GM12865 (cell line): ENCODE measurements at places on chromosomes 12 and 14.

- DNase-seq = no peak
Observed at GRCh38 chr12:2628401-2628800, 166.4 kb upstream of the FKBP4 start.

DNA sequence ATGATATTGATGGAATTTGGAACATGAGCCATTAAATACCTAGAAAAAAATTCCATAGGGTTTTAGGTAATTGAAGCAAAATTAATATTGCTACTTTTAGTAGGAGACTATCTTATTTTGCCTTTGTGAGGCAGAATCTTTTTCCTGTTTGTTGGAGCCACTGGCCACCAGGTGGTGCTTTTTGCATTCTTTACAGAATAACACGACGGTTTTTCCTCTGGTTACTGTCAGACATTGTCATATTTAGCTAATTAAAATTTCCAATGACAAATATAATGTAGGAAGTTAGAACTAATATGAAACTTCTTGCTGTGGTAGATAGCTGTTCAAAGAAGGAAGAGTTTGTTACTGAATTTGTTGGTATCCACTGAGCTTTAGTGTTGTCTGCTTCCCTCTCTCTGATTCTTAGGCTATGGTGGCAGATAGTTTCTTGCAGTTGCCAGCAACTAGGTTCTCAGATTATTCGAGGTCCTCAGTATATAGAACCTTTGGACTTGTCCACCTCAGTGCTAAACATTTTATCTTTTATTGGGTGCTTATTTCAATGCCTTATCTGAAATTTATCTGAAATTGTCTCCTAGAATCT lies 25.7 kb downstream of the RAB21 start:
- DNase-seq = peak; percentile 40

GRCh38 chr14:62436261-62436660 lies 609.0 kb downstream of the KCNH5 start:
- DNase-seq = no peak

GRCh38 chr14:38553586-38553985 lies 297.7 kb upstream of the CLEC14A start:
- no peak for DNase-seq

- no peak for DNase-seq
Observed at GRCh38 chr12:66013224-66013623, 117.3 kb downstream of the LLPH start.

GRCh38 chr14:96051642-96052540 lies 12.7 kb downstream of the C14orf132 start:
- peak; percentile 58 for DNase-seq

GRCh38 chr14:56199982-56200577 lies 81.9 kb downstream of the PELI2 start:
- peak; percentile 57 for DNase-seq

DNA sequence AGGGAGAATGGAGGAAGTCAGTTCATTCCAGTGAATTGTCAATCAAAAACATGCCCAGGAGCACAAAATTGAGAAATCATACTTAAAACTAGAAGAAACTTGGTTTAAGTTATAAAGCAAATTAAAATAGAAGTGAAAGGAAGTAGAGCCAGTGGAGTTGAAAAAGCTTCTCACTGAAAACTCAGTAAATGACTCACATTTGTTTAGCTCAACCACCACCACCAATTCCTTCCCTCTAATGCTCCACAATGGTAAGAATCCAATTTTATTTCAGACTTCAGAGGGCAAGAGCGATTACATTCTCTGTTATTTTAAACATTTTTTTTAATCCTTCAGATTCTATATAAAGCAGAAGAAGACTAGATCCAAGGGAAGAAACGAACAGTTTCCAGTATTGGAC lies 19.4 kb downstream of the UTP20 start:
- DNase-seq = no peak

DNA sequence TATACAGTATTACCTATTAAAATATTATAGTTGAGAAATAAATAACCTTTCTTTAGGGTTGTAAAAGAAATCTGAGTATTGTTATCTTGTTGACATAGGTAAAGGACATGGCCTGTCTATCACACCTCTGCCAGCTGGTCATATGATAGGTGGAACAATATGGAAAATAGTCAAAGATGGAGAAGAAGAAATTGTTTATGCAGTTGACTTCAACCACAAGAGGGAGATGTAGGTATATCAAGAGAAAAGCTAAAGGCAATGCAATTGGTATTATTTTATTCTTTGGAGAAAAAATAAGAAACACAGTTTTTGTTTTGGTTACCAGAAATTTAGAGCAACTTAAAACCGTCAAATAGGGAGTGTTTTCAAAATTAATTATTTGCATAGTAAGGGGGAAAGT lies 13.5 kb downstream of the CPSF2 start:
- peak; percentile 21 for DNase-seq

DNA sequence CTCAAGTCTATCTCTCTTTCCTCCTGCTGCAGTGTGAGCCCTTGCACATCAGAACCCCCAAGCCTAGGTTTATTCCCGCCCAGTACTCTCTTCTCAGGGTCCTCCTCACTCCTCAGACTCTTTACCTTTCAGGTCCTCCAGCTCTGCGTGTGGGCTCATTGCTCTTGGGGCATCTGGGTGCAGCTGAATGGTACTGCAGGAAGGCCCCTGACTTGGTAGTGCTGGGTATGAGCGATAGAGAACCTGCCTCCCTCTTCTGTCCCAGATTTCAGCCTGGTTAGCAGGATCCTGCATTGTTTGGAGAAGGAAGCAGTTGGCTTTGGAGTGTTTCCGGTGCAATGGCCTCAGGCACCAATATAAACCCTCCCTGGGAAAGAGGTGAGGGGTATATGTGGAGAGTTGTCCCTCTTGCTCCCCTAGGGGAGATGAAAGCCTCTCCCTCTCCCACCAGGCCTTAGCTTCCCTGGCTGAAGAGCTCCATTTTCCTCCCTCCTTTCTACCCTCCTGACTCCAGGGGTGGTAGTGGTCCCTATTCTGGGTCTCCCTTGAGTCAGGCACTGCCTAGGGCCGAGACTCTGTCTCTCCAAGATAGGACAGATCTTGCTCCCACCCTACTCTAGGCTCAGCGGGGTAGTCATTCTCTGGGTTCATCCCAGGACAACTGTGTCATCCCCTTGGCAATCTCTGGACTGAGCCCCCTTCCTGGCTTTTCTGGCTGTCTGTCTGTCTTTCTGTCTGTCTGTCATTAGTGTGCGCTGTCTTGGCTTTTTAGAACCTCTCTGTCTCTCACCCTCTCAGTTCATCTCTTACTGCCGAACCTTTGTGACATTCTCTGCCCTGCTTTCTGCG lies 3.8 kb downstream of the LRP1 start:
- no peak for DNase-seq

GRCh38 chr14:50045039-50045711 lies 71.2 kb downstream of the VCPKMT start:
- DNase-seq = peak; percentile 93

GRCh38 chr14:91980157-91980556 lies 32.7 kb upstream of the FBLN5 start:
- DNase-seq = peak; percentile 52

GRCh38 chr12:102753802-102754201 lies 163.2 kb downstream of the PAH start:
- DNase-seq = no peak

GRCh38 chr14:101184572-101184971 lies 281.1 kb upstream of the RTL1 start:
- no peak for DNase-seq

DNA sequence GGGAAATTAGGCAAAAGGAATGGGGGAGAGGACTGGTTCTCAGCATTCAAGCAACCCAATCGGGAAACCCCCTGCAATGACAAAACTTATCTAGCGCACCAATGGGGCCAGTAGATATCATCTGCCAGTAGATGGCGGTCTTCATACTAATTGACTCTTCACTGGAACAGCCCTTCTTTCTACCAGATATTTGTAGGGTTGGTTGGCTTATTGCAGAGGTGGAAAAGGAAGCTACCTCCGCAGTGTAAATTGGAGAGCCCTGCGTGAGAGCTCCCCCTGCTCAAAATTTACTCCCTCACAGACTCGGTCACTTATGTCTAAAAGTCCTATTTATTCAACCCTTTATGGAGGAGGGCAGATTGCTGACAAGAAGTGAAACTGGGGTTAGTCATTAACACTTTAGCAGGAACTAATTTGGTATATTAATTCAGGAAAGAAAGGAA lies 166.1 kb upstream of the CCND2 start:
- DNase-seq = peak; percentile 90

DNA sequence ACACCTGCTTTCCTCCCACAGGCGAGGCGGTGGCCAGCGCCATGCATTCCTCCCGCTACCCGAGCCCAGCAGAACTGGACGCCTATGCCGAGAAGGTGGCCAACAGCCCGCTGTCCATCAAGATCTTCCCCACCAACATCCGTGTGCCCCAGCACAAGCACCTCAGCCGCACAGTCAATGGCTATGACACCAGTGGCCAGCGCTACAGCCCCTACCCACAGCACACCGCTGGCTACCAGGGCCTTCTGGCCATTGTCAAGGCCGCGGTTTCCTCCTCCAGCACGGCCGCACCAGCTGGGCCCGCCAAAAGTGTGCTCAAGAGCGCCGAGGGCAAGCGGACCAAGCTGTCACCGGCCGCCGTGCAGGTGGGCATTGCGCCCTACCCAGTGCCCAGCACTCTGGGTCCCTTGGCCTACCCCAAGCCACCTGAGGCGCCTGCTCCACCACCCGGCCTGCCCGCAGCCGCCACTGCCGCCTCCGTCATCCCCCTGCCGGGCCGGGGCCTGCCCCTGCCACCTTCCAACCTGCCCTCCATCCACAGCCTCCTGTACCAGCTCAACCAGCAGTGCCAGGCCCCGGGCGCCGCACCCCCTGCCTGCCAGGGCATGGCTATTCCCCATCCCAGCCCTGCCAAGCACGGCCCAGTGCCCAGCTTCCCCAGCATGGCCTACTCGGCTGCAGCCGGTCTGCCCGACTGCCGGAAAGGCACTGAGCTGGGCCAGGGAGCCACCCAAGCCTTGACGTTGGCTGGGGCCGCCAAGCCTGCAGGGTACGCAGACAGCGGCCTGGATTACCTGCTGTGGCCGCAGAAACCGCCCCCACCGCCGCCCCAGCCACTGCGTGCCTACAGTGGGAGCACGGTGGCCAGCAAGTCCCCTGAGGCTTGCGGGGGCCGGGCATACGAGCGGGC lies 54.6 kb downstream of the FAM222A start:
- DNase-seq = no peak

DNA sequence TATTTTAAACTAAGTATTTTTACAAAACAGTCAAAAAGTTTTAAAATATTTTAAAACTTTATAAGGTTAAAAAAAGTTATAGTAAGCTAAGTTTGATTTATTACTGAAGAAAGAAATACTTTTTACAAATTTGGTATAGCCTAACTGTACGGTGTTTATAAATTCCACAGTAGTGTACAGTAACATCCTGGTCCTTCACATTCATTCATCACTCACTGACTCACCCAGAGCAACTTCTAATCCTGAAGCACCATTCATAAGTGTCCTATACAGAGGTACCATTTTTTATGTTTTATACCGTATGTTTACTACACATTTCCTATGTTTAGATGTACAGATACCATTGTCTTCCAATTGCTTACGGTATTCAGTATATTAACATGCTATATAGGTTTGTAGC lies 170.0 kb downstream of the KLHL28 start:
- no peak for DNase-seq

- peak; percentile 97 for DNase-seq
Observed at GRCh38 chr12:130870442-130871285, 1.2 kb upstream of the RAN start.

DNA sequence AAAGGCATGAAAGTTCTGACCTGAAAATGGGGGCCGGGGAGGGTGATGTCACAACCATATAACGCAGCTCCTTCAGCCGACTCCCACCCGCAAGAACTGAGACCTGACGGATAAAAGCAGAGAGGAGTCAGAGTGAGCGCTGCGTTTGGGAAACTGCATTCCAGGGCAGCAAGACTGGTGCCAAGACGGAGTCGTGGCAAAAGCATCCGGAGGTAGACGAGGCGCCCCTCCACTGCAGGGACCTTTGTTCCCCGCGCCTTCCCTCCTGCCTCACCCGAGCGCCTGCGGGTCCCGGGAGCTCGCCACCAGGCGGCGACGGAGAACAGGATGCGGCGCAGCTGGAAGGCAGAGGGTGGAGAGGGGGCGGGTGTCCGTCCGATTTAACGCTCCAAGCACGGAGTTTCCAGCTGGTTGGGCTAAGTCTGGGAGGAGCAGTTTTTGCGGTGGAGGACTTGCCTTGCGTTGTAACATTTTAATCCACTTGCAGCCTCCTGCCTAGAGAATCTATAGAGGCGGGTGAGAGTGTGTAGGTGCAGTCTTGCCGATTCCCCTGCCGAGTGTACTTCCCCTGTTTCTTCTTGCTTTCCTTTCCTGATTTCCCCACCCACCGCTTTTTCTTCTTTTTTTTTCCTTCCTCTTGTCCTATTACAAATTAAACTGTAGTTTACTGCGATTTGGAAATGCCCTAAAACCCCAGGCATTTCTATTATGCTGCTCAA lies 1.2 kb upstream of the CPNE8 start:
- DNase-seq = peak; percentile 88

DNA sequence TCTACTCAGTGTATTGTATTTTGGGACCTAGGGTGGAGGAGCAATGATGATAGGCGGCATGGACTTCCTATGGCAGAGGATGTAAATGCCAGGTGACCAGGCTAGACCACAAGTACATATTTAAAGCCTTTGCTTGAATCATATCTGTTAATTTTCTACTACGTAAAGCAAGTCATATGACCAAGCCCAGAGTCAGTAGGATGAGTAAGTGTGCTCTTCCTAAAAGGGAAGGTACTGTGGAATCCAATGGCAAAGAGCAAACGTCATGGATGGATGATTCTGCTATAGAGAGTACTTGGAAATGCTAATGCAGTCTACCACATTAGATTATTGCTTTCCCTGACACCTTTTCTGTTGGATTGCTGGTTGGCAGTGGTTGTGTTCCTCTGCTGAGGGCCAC lies 16.8 kb downstream of the GPATCH2L start:
- DNase-seq = no peak

DNA sequence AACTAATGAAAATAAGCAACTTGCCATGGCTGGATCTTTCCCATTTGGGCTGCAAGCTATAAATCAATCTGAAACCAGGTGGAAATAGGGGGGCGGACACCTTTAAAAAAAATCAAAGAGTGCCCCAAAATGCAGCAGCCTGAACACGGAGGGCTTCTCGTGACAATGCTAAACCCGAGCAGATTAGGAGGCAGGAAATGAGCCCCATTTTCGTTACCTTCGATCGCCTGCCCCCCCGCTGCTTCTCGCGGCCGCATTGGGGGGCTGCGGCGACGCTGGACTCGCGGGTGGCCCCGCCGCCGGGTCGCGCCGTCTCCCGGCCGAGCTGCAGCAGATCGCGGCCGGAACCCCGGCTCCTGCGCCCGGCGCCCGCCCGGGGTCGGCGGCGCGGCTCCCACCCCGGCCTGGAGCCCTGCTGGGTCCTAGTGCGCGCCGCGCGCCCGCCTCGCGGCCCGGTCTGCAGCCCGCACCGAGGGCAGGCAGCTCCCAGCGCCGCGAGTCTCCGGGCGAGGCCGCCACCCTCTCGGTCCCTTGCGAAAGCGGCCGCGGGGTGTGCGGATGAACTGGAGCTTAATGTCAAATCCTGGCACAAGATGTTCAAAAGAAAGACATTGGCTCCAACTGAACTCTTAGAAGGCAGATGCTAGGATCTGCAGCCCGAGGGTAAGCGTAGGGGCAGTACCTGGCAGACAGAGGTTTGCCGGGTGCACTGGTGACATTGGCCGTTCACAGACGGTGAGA lies 201.9 kb upstream of the FOXN3 start:
- DNase-seq = peak; percentile 84
